ENCODE measurements at places on chromosomes 6 and 20.

GRCh38 chr6:73314577-73315492, 39.2 kb downstream of the DPPA5 start:
- DNase-seq, result no peak

GRCh38 chr6:166955865-166956443, 396 bp downstream of the RNASET2 start:
- DNase-seq, result no peak

DNA sequence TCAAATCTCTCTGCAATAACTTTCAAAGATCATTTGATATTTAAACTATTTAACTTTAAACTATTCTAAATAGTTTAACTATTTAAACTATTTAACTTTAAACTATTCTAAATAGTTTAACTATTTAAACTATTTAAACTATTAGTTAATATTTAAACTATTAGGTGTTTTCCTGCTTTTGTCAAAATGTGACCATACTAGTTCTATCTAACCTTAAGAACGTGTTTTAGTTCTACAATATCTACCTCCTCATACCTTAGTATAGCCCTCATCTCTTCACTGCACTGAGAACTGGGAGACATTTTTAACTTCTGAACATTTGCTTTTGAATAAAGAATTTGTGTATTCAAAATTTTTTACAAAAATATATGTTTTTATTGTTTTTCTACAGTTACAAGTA, 429.1 kb downstream of the ADGRB3 start:
- no peak for DNase-seq

DNA sequence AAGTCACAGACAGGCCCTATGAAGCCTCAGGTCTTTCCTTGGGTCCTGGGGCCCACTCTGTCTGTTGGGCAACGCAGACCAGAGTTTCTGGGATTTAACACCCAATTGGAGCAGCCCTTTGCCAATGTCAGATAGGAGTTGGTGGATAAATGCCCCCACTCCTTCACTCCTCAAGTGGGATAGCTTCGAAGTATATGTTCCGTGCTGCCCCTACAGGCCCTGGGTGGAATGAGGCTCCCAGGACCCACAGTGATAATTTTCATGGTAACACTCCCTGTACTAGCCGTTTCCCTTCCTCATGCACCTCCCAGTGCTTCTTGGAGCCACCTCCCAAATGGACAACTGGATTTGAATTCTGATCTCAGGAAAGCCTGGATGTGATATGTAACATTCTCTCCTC, 145.4 kb downstream of the FOXA2 start:
- DNase-seq, result no peak

DNA sequence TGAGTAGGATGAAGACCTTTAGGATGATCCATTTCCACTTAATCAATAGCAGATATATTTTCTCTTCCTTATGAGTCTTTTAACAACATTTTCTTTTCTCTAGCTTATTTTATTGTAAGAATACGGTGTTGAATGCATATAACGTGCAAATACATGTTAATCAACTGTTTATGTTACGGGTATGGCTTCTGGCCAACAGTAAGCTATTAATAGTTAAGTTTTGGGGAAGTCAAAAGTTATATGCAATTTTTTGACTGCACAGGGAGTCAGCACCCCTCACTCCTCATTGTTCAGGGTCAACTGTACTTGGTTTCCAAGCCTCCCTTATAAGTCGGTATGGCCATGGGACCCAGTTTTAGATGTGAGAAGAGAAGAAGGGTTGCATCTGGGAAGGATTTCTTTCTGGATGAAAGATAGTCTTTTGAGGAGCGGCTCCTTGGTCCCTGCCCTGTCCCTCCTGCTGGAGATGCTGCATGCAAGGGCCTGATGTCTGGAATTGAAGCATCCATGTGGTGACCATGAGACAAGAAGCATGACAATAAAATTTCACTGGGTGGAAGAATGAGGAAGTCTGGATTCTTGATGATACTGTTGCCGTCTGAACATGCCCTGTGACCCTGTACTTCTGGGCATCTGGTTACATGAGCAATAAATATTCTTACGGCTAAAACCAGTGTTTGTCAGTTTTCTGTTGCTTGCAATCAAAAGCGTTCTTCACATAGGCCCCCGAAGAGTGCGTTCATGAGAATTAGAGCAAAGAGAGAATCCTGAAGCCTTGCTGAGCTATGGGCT, 194.7 kb upstream of the PMEPA1 start:
- DNase-seq, result no peak

- no peak for DNase-seq
These were observed 2.7 kb downstream of the DEFB112 start for GRCh38 chr6:50047026-50047425.

GRCh38 chr6:155561257-155561965, 105.8 kb upstream of the NOX3 start:
- DNase-seq, result no peak

GRCh38 chr20:47676912-47677634, 108.2 kb downstream of the SULF2 start:
- no peak for DNase-seq

DNA sequence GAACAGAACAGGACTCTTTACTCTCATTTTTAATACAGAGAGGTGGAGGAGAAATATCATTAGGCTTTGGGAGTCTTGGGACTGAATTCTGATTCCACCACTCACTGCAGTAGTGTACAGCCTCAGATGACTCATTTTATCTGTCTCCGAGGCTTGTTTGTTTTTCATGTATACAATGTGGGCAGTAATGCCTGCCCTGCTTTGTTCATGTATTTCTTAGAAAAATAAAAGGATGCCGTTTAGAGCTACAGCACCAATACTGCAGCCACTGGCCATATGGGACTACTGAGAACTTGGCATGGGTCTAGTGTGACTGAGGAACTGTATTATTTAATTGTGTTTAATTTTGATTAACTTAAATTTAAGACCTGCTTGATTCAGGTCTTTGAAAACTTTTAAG, 41.2 kb upstream of the JAG1 start:
- DNase-seq, result no peak

GRCh38 chr6:113344969-113345368, 512.2 kb upstream of the MARCKS start:
- DNase-seq, result no peak
